ENCODE measurements at places on chromosomes 1 and 21.

DNA sequence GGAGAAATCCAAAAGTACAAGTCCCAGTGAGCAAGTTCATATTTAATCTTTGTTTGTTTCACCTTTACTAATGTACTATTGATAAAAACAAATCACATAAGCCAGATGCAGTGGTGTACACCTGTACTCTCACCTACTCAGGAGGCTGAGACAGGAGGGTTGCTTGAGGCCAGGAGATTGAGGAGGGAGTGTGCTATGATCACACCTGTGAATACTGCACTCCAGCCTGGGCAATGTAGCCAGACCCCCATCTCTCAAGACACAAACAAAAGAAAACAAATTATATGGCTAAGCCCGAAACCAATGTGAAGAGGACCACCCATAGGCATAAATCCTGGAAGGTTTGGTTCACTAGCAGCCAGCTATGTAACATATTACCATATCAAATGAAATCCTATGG is 9.6 kb upstream of the USP24 start:
- DNase-seq: no peak

GRCh38 chr1:168287237-168287664 is 6.6 kb downstream of the TBX19 start:
- DNase-seq: no peak

DNA sequence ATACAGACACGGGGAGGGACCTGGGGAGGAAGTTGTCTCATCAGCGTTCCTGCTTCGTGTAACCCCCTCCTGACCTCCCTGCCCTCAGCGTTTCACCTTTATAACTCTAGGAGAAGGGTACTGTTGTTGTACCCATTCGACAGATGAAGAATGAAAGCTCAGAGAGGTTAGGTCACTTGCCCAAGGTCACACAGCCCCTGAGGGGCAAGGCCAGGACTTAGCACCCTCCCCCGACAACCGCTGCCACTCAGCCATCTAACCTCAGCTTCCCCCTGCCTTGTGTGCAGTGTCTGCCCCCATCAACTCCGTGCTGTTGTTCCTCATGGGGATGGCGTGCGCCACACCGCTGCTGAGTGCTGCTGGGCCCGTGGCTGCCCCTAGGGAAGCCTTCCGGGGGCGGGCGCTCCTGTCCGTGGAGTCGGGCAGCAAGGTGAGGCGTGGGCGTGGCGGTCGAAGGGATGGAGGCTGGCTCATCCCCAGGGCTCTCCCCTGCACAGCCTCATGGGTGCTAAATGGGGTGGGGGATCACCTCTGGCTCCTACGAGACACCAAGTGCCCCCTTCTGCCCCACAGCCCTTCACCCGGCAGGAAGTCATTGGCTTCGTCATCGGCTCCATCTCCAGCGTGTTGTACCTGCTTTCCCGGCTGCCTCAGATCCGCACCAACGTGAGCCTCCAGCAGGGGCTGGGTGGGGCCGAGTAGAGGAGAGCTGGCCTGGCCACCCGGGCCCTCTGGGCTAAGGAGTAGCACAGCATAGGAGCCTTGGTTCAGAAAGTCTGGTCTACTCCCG is 14.0 kb downstream of the SLC66A1 start:
- DNase-seq: no peak

DNA sequence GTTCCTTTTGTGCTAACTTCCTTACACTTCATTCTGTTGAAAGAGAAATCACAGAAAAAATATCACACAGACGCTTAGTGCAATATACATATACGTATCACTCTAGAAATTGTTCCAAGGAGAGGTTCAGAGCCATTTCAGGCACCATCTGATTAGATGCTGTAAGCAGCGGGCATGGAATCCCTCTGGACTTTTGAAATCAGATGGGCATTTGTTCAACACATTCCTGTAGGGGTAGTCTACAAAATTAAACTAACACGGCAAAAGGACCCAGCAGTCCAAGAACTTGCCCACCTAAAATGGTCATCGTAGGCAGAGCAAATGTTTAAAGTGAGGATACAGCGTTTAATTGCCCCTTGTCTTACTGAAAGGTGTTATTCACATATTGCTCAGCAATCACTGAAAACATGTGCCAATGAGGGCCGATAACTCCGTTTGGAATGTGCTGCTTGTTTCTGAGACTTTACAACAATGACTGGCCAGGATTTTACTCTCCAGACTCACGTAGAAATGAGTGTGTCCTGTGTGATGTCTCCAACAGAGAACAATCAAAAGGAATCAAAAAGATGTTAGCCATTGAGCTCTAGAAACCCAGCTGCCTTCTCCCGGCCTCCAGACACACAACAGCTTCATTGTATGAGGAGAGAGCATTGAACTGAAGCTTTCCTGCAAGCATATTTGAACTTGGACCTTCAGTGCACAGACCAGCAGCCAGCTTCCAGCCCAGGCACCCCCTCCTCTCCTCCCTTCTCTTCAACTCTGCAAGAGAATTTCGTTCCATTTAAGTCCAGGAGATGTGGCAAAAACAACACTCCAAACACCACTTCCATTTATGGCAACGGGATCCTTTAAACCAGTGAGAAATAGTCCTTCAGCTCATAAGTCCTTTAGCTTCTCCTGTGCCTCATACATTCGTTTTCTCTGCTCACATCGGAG is 32.1 kb upstream of the ADORA3 start:
- DNase-seq: no peak

DNA sequence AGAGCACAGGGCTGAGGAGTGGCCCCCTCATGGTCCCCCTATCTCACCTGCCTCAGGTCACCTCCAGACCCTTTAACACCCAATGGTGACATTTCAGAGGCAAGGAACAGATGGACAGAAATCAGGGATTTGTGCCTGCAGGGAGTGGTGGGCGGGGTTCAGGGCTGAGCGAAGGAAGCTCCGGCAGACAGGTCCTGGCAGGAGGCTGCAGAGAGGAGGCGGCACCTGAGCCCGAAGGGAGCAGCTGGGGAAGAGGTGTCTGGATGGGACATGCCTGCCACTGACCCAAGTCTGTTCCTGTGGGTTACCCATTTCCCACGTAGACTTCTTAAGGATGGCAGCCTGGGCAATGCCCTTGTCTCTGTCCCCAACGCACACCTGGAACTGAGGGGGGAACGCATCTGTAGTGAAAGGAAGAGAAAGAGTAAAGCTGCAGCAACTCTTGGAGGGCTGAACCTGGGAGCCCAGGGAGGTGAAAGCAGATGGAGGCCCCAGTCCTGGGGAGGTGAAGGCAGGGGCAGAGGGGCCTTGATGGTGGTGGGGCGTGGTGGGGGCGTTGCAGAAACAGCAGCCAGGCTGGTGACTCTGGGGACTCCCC is 61.6 kb upstream of the ADARB1 start:
- DNase-seq: no peak

DNA sequence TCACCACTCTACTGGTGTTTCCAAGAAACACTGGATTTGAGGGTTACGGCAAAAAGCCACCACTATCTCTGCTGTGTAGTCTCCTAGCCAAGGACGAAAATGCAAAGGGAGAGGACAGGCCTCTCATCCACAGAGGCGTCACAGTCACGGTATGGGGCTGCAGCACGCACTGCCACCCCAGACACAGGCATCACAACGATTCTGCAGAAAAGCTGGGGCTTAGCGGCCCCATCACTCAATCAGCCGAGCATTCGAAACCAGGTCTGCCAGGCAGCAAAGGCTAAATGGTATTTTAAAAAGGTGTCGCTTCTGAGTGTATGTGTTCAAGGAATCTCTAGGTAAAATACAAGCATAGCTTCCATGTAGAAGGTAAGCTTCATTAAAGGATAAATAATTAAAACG is 1.4 kb downstream of the RIPK4 start:
- DNase-seq: no peak

GRCh38 chr1:53587252-53587988 is 128.2 kb downstream of the DMRTB1 start:
- DNase-seq: no peak

DNA sequence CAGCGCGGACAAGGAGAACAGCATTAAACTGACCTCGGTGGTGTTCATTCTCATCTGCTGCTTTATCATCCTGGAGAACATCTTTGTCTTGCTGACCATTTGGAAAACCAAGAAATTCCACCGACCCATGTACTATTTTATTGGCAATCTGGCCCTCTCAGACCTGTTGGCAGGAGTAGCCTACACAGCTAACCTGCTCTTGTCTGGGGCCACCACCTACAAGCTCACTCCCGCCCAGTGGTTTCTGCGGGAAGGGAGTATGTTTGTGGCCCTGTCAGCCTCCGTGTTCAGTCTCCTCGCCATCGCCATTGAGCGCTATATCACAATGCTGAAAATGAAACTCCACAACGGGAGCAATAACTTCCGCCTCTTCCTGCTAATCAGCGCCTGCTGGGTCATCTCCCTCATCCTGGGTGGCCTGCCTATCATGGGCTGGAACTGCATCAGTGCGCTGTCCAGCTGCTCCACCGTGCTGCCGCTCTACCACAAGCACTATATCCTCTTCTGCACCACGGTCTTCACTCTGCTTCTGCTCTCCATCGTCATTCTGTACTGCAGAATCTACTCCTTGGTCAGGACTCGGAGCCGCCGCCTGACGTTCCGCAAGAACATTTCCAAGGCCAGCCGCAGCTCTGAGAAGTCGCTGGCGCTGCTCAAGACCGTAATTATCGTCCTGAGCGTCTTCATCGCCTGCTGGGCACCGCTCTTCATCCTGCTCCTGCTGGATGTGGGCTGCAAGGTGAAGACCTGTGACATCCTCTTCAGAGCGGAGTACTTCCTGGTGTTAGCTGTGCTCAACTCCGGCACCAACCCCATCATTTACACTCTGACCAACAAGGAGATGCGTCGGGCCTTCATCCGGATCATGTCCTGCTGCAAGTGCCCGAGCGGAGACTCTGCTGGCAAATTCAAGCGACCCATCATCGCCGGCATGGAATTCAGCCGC is 2.5 kb downstream of the S1PR1 start:
- no peak for DNase-seq

DNA sequence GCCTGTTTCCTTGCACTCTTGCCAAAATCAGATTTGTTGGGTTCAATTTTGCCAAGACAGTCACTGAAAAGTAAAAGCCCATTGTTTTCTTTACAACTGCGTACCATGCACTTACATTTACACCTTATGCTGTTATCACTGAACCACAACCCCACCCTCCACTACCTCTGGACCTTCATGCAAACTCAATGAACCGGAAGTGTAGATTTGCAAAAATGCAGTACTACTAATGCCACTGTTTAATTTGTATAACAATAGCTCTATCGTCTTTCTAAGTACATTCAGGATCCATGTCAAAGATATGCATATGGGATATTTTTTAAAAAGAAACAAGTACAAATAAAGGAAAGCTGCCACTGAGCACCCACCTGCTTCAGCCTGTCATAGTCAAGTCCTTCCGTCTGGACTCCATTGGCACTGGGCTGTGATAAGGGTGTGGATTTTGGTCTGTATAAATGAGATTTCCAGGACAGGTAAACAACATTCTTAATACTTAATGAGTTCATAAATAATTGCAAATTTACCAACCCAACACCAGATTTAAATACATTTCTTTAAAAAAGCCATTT is 72.9 kb upstream of the LBR start:
- no peak for DNase-seq

DNA sequence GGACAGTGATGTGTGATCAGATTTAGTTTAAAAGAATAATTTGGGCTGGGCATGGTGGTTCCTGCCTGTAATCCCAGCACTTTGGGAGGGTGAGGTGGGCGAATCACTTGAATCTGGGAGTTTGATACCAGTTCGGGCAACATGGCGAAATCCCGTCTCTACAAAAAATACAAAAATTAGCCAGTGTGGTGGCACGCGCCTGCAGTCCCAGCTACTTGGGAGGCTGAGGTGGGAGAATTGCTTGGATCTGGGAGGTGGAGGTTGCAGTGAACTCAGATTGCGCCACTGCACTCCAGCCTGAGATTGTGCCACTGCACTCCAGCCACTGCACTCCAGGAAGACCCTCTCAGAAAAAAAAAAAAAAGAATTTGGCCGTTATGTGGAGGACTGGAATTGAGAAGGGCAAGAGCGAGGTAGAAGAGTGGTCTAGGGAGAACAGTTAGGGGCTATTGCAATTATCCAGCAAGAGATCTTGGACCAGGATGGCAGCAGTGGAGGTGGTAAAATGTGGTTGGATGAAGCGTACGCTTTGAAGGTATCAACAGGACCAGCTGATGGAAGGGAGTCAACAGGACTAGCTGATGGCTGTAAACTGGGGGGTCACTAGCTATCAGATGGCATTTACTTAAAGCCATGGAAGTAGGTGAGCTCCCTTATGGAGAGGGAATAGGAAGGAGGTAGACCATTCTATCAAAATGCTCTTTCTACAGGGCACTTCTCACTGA is 9.6 kb downstream of the BTBD19 start:
- DNase-seq: no peak

GRCh38 chr1:55070293-55071164 is 31.2 kb downstream of the PCSK9 start:
- DNase-seq: no peak

GRCh38 chr21:34952701-34953100 is 96.4 kb downstream of the RUNX1 start:
- DNase-seq: no peak

DNA sequence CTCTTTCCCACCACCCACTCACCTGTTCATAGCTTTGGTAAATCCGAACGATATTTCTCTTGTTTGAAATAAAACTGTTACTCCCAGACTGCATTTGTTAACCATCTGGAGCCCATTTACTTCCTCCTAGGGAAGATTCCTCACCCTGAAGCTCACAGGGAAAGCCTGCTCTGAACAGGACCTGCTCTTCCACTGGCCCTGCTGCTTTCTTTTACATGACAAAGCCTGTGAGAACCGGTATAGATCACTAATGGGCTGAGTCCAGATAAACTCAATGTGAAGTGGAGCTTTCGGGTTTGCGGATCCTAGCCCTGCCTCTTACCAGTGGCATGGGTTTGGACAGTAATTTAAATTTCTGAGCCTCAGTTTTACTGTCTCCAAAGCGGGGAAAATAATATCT is 45.2 kb downstream of the FAM163A start:
- no peak for DNase-seq

DNA sequence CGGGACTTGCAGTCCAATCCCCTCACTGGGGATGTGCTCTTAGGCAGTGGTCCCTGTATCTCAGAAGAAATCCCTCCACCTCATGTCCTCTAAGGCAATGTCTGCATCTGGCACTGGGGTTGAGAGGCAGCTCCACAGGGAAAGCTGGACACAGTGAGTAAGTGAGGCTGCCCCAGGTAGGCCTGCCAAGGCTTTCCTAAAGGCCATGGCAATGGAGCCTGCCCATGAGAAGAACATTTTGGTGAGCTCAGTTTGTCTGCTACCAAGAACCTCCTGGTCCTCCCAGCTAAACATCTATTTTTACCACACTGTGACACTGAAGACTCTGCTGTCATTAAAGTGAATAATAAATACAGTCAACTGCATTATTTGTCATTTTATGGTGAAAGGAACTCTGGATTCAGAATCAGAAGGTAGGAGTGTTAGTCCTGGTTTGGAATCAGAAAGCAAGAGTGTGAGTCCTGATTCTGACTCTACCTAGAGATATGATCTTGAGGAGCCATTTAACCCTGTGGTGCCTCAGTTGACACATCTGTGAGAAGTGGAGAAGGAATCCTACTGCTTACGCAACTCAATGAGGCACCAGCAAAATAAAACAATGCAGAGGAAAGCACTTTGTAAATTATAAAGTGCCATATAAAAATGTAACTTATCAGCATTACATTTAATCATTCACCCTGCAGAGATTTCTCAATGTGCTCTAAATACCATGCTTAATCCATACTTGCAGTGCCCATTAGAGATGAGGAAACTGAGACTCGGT is 41.0 kb downstream of the TBX15 start:
- no peak for DNase-seq
